ENCODE measurements at places on chromosomes 6 and 20. TPM values are rescaled to one million over a fixed set of nuclear protein-coding genes. Genes with fewer than 3 reads are reported as not detected.

Gene C6orf118
- total RNA-seq, result not detected

Gene PTGIS
- 11.9 TPM for total RNA-seq

Gene MATN4
- not detected for total RNA-seq

Gene GGTLC1
- not detected for total RNA-seq

Gene TCF15
- total RNA-seq, result 10.0 TPM

Gene MUC21
- total RNA-seq, result not detected

Gene HMGA1
- 46.4 TPM for total RNA-seq

Gene VNN1
- 0.32 TPM for total RNA-seq

Gene HLA-DOA
- 0.79 TPM for total RNA-seq

Gene SLC17A1
- total RNA-seq, result not detected

Gene DEFB124
- total RNA-seq, result not detected

Gene ZBTB46
- 14.4 TPM for total RNA-seq

Gene RAET1L
- total RNA-seq, result not detected

Gene NTSR1
- 0.07 TPM for total RNA-seq

Gene TINAG
- total RNA-seq, result 0.55 TPM

Gene AKAP12
- 33.5 TPM for total RNA-seq

Gene IRAK1BP1
- total RNA-seq, result 3.4 TPM

Gene BACH2
- 4.6 TPM for total RNA-seq

Gene FAM217A
- not detected for total RNA-seq

Gene C6orf141
- total RNA-seq, result not detected

Gene NEURL2
- 5.1 TPM for total RNA-seq

Gene NECAB3
- total RNA-seq, result 76.3 TPM

Gene HSPA12B
- 10.4 TPM for total RNA-seq

Gene NOTCH4
- total RNA-seq, result 50.7 TPM

Gene NKAIN2
- 0.77 TPM for total RNA-seq

Gene ABHD16B
- not detected for total RNA-seq

Gene FOXF2
- total RNA-seq, result 0.21 TPM

Gene EDN3
- not detected for total RNA-seq

Gene TCF21
- total RNA-seq, result 2.6 TPM

Gene NRN1
- total RNA-seq, result 12.5 TPM

Gene FNDC1
- total RNA-seq, result 0.51 TPM

Gene ETV7
- total RNA-seq, result not detected

Gene ZC2HC1B
- total RNA-seq, result not detected

Gene MCHR2
- not detected for total RNA-seq

Gene SHLD1
- total RNA-seq, result 7.1 TPM

Gene ANKRD6
- 10.2 TPM for total RNA-seq

Gene TP53TG5
- total RNA-seq, result 0.32 TPM

Gene GOPC
- 21.2 TPM for total RNA-seq

Gene FAM110A
- 1.2 TPM for total RNA-seq

Gene IBTK
- 28.7 TPM for total RNA-seq

Gene KIAA0408
- 1.2 TPM for total RNA-seq

Gene OSTM1
- 29.3 TPM for total RNA-seq
